ENCODE measurements at places on chromosomes 5 and 9. TPM values are rescaled to one million over a fixed set of nuclear protein-coding genes. Genes with fewer than 3 reads are reported as not detected.

OBP2B gene
- total RNA-seq: not detected

GMCL2 gene
- not detected for total RNA-seq

GLDC gene
- total RNA-seq: 30.3 TPM

PCDHA5 gene
- total RNA-seq: 10.7 TPM

PPP3R2 gene
- total RNA-seq: 0.45 TPM

FOXD4L6 gene
- total RNA-seq: 0.36 TPM

AQP7 gene
- 0.54 TPM for total RNA-seq

PCDHA6 gene
- total RNA-seq: 26.8 TPM

PHF2 gene
- 21.6 TPM for total RNA-seq

BAAT gene
- total RNA-seq: not detected

NRG2 gene
- 5.1 TPM for total RNA-seq

ADAMTS2 gene
- 7.0 TPM for total RNA-seq

PPWD1 gene
- total RNA-seq: 66.9 TPM

BARHL1 gene
- 19.3 TPM for total RNA-seq

PCDHA11 gene
- 27.7 TPM for total RNA-seq

BTNL9 gene
- total RNA-seq: 4.1 TPM

MELK gene
- 14.6 TPM for total RNA-seq

GRM6 gene
- total RNA-seq: 0.27 TPM

CCNO gene
- total RNA-seq: not detected

LCN1 gene
- not detected for total RNA-seq

ACOT12 gene
- 2.4 TPM for total RNA-seq

SLC6A19 gene
- total RNA-seq: 0.09 TPM

GFI1B gene
- total RNA-seq: 0.09 TPM

SMIM3 gene
- 3.3 TPM for total RNA-seq

HSD17B3 gene
- total RNA-seq: not detected

TRIM41 gene
- 13.5 TPM for total RNA-seq

SPINK6 gene
- not detected for total RNA-seq

IL5 gene
- total RNA-seq: not detected

CBY3 gene
- total RNA-seq: 0.64 TPM

HTR4 gene
- 0.54 TPM for total RNA-seq

PLPP1 gene
- total RNA-seq: 30.6 TPM

UNC13B gene
- total RNA-seq: 21.1 TPM

C5orf52 gene
- total RNA-seq: not detected

EEIG1 gene
- 6.6 TPM for total RNA-seq

PCDHB2 gene
- total RNA-seq: 16.0 TPM

GABRA6 gene
- total RNA-seq: 4.4 TPM

ECM2 gene
- 10.1 TPM for total RNA-seq
